Stimulated activated CD8-positive, alpha-beta memory T cell treated with anti-CD3 and anti-CD28 coated beads, Interleukin-7, amount 100 ng/mL, for 24 hours (primary cell): ENCODE measurements at places on chromosomes 16 and 17.

GRCh38 chr16:19137201-19138128, 23.7 kb downstream of the ITPRIPL2 start:
- DNase-seq: no peak

- no peak for DNase-seq
Measured at GRCh38 chr16:58589326-58589905, 40.2 kb downstream of the CNOT1 start.

DNA sequence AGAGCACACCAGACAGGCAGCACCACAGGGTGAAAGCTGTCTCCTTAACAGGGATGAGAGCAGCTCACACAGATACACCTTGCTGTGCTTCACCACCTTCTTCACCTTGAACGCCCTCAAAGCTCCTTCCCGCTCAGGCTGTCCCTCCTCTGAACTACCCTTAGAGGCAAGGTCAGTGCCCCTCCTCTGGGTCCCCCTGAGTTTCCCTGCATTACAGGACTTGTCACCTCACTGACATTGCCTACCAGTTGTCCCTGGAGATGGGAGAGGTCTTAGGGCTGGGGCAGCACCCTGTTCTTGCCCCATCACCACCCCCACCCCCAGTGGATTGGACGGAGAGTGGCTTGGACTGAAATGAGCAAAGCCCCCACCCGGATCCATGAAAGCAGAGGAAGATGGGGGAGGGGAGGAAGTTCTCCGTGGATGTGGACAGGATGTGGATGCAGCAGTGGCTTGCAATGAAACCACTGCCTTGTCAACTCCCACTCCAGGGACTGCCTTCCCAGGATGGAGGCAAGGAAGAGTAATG, 73.2 kb upstream of the CDH5 start:
- no peak for DNase-seq

DNA sequence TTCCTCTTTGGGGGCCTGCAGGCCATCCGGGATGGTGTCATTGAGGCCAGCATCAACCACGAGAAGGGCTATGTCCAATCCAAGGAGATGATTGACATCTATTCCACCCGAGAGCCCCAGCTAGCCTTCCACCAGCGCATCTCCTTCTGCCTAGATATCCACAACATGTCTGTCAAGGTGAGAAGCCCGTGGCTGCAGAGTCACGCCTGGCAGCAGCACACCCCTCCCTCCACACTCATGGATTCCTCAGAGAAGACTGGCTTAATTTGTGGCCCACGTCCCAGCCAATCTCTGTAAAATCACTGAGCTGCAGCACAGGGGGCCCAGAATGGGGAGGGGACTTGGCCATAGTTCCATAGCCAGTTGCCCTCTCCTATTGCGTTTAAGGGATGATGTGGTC, 15.6 kb downstream of the PSMD3 start:
- DNase-seq: no peak

DNA sequence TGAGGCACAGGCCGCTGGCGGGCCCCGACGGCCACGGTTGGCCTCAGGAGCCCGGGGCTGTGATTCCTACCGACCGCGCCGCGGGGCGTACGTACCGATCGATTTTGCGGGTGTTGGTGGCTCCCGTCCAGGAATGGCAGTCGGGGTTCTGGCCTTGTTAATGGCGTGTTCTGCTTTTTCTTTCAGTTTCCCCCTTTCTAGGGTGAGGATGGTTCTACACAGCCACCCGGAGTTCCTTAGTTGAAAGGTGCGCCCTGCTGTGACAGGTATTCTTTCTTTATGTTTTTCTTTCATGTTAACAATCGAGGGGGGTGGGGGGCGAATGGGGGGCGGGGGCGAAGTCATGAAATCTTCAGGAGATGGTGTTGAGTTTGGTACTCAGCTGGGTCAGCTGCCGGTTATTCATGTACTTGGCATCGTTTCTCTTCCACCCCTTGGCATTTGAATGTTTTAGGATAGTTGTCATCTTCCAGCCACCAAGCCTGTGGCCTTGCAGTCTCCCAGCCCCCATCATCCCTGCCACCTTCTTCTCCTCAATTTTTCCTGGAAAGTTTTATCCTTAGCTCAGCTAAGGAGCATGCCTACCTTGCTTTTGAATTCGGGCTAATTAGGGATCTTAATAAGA, 802 bp downstream of the CYLD start:
- DNase-seq: no peak

DNA sequence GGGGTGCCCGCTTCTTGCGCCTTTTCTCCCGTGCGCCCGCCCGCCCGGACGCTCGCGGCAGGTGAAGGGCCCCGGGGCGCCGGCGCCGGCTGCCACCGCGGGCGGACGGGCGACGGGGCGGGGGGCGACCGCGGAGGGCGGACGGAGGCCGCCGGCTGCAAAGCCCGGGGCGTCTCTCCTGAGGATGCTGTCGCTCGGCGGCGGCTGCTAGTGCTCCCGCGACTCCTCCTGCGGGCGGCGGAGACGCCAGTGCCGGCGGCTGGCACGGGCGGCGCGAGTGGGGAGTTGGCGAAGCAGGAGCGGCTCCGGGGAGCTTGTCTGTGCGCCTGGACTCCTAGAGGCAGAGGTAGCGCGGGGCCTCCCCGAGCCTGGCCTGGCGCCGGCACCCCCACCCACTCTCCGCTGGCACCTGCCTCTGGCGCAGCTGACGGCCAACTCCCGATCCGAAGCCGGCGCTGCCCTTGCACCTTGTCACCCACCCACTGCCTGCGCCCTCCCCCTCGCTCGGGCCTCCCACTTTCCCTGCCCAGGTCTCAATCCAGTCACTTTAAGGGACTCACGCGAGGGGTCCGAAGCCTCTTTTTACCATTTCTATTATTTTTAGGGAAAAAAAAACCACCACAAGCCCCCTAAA, at the start of gene FAM20A:
Gene FAM20A (minus strand): TSS at position 437 of the 634 bp plus-strand sequence. CDS start 701 bp downstream, outside the sequence.
- DNase-seq: no peak

GRCh38 chr16:75320435-75320834, 69.0 kb upstream of the BCAR1 start:
- no peak for DNase-seq

GRCh38 chr17:74270333-74270732, 3.7 kb upstream of the DNAI2 start:
- DNase-seq: no peak

DNA sequence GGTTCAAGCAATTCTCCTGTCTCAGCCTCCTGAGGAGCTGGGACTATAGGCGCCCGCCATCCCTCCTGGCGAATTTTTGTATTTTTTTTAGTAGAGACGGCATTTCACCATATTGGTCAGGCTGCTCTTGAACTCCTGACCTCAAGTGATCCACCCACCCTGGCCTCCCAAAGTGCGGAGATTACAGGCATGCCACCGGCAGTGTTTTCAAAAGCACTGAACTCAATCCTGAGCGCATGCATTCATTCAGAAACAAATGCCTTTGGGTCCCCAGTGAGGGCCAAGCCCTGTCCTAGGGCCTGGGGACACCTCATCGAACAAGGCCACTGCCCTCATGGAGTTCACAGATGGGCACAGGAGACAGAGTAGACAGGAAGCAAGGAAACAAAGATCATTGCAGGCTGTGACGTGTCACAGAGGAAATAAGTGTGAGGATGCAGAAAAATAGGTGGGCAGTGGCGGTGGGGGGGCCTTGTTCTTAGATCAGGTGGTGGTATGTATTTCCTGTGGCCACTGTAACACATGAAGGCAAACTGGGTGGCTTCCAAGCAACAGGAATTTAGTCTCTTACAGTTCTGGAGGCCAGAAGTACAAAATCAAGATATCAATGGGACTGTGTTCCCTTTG, 12.5 kb downstream of the TMEM114 start:
- DNase-seq: no peak

DNA sequence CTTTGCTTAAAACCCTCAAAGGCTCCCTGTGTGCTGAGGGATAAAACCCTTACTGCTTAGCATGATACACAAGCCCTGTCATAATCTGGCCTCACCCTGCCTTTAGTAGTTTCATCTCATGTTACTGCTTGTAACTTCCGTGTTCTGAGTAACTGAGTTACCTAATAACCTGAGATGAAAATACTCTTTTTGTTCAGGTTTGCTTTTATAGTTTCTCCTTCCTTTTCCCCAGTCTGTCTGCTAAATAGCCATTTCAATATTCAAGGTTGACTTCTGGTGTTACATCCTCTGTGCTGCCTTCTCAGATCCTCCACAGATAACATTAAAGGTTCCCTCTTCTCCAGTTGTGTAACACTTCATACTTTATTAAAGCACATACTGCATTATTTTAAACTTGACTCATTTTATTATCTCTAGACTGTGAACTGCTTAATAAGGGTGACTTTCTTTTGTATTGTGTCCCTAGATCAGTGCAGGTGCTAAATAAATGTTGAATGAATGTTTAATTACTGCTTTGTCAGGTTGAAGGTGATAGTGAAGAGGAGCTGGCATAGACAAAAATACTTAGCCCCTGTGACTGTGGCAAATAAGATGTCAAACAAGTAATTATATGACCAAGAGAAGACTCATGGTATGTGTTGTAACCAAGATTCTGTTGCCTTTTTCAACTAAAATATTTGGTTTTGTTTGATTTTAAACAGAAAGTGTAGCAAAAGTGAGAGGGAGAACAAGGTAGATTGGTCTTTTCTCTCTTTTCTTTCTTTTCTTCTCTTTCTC, 47.8 kb downstream of the NFAT5 start:
- no peak for DNase-seq

GRCh38 chr17:79626156-79626890, 15.5 kb upstream of the RBFOX3 start:
- no peak for DNase-seq

DNA sequence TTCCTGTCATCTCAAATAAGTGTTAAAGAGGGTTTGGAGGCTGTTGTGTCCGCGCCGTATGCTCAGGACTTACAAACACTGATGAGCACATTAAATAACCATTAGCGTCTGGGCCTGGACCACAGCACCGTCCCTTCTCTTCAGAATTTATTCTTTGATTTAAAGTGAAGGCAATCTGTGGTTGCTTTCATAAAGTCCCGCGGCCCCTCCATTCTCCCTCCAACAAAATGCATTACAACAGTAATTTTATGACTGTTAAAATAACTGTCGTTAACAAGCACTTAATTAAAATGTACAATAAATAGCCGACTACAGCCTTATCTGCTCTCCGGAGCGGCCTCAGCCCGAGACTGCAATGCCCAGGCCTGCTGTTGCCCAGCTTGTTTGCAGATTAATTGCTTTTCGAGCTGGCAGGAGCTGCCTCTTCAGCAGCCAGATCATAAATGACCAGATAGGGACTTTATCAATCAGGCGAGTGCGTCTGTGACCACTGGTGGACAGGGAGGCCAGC, 30.6 kb upstream of the IRX3 start:
- no peak for DNase-seq

GRCh38 chr16:87948119-87948545, 3.1 kb upstream of the BANP start:
- no peak for DNase-seq

GRCh38 chr16:2964475-2965336, 631 bp downstream of the KREMEN2 start:
- no peak for DNase-seq

- no peak for DNase-seq
Measured at GRCh38 chr17:46195939-46196716, 2.9 kb upstream of the KANSL1 start.

DNA sequence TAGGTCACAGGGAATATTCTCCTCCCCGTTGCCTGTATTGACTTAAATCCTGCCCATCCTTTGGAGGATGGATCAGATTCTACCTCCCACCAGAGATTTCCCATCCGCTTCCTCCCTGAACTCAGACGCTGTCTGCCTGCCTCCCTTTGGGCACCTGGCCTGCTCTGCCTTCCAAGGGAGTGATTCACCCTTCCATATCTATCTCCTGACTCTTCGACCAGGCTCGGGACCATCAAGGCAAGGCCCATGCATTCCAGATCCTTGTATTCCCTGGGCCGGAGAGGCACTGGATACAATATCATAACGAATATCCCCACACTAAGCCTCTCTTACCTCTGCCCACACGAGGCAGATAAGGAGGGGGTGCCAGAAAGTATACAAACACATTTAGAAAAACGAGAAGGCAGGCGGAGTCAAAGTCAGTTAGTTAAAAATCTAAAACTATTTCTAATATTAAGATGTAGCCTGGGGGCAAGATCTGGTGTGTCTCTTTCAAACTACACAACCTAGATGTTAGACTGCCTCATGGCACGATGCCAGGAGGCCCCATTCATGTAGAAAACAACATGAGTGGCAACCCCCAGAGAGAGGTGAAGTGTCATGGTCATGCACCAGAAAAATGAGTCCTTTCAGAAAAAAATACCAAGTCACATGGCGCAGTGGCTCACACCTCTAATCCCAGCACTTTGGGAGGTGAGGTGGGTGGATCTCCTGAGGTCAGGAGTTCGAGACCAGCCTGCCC, 9.2 kb downstream of the PMP22 start:
- no peak for DNase-seq

GRCh38 chr17:75856062-75856756, 1.1 kb upstream of the WBP2 start:
- no peak for DNase-seq

- no peak for DNase-seq
Measured at GRCh38 chr17:42651392-42651791, 7.7 kb upstream of the TUBG2 start.

DNA sequence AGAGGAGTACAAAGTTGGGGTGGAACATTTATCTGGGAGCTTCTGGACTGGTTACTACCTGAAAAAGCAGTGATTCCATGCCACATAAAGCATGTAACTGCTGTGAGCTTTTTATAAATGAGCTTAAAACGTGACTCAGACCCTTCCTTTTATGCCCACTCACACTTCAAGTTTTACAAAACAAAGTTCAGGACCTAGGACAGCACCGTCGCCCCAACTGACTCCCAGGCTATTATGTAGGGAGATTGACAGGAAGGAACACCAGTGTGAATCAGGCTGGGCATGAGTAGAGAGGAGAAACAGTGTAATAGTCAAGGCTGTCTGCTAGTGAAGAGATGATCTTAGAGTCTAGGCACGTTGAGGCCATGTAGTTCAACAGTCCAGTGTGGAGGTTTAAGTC, 91.6 kb upstream of the DNAH9 start:
- DNase-seq: no peak

GRCh38 chr16:49641250-49641649, 214.7 kb downstream of the ZNF423 start:
- no peak for DNase-seq

- no peak for DNase-seq
Measured at GRCh38 chr17:78999056-78999768, 10.4 kb downstream of the CANT1 start.

DNA sequence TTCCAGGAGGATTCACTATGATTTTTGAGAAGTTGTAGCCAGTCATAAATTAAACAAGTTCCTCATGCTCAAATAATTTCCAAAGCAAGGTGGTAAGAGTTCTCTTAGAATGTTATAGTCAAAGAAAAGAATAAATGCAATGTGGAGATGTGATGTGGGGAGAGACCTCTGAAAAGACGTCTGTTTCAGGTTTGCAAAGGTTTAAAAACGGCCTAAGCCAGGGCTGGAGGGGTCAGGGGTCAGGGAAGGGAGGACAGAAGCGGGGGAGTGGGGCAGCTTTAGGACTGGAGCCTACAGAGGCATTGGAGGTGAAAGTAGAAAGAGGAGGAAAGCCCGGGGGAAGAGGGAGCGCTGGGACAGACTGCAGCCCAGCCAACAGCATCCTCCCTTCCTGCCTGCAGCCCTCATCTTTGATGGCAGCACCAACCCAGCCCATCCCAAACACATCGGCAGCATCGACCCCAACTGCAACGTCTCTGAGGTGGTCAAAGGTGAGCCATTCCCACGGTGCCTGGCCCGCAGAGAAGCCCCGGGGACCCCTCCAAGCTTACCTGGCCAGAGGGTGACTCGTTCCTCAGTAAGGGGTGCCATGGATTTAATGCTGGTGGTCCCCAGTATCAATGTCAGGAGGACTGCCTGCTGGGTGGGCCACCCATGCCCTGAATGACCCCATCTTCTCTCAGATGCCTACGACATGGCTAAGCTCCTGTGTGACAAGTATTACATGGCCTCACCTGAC, 11.4 kb downstream of the PDK2 start:
- no peak for DNase-seq

GRCh38 chr17:46157443-46158062, 35.7 kb downstream of the KANSL1 start:
- no peak for DNase-seq

GRCh38 chr17:75783803-75784472, 668 bp upstream of the UNK start:
- no peak for DNase-seq
